ENCODE measurements at places on chromosomes 13 and 19.
A peak's percentile ranks its signal among the peaks of the same experiment; 100 is the strongest.

- DNase-seq, result peak; percentile 37
Measured at GRCh38 chr19:43534816-43535761, 2.1 kb downstream of the ZNF575 start.

DNA sequence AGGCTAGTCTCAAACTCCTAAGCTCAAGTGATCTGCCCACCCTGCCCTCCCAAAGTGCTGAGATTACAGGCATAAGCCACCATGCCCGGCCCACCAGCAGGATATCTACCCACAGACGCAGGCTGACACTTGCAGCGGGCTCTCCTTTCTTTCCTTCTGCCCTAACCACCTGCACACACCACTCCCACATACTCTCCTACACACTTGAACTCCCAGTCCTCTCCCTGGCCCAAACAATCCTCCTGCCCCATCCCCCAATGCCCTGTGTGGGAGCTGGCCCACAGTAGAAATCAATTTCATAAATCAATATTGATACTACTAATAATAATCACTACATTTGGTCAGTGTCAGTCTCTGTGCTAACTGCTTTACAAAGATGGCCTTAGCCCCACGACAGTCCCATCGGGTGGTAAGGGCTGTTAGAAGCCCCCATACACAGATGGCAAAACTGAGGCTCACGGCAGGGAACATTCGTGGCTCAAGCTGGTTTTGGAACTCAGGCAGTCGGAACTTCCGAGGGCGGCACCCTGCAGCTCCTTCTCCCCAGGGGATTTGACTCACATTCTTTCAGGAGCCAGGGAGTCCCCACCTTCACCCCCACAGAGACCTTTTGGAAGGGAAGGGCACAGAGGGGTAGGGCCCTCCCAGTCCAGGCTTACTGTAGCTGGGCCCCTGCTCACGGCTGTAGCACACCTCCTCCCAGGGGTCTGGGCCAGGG, 3.4 kb upstream of the DPF1 start:
- no peak for DNase-seq

GRCh38 chr13:109451726-109452125, 334.7 kb downstream of the IRS2 start:
- no peak for DNase-seq

DNA sequence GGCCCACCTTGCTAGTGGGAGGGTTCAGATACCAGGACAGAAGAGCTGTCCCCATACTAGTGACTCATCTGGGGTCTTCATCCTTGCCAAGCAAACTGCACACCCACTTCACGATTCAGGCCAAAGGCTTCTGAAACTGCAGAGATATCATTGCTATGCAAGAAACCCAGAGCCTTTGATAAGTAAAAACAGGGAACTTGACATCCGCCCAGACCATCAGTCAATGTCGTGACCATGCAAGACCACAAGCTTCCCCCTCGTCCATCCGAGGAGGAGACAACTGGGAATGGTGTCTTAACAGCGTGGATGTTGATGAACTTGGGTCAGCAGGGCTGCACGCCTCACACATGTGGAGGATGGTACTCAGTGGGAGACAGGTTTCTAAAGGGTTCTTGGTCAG, 58.0 kb downstream of the ABCC4 start:
- DNase-seq, result no peak

DNA sequence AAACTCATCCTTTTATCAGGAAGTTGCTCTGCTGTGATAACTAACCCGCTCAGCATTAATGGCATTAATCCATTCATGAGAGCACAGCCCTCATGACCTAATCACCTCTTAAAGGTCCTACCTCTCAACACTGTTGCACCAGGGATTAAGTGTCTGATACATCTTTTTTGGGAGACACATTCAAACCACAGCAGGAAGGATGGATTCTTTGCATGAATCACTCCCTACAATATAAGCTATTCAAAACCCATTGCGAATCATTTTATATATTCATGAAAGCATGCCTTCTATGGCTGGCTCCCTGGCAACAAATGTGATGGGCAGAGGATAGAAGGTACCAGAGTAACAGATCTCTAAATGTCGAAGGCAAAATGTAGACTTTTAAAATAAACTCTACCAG, 27.6 kb downstream of the ARL11 start:
- no peak for DNase-seq

- no peak for DNase-seq
Measured at GRCh38 chr19:35106291-35106583, 9.4 kb upstream of the FXYD3 start.

DNA sequence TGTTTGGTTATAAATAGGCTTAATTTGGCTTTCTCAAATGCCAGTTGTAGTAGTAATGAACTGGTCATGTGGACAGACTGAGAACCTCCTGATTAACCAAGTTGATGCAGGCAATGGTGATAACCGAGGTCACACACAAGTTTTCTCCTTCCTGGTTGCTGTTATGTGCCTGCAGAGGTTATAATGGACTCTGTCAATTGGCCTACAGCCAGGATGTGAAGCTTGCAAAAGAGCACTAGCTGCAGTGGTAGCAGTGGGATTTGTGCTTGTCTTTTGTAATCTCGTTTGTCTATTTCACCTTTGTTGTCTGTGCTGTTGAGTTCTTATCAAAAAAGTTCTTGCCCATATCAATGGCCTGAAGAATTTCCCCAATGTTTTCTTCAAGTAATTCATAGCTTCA, 20.6 kb downstream of the OR10H3 start:
- no peak for DNase-seq

DNA sequence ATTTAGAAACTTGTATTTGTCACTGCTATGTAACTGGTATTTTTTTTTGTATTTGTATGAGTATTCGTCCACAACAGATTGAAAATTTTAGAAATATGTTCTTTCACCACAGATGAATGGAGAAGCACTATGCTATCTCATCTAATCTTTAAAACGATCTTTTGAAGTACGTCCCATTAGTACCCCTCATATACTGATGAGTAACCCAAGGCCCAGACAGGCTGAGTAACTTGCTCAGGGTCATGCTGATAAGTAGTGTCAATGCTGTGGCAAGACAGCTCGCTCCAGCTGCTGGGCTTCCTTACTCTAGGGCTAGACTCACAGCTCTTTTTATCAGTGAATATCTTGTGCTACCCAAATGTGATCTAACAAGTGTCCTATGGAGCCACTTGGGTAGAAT, 154.2 kb downstream of the SUCLA2 start:
- no peak for DNase-seq

GRCh38 chr19:55451163-55451964, 8.3 kb upstream of the SHISA7 start:
- DNase-seq, result peak; percentile 34

Data from stimulated activated CD4-positive, alpha-beta T cell treated with anti-CD3 and anti-CD28 coated beads, Interleukin-15, amount 100 ng/mL, for 24 hours (primary cell).